ENCODE measurements at places on chromosomes 7 and 10. TPM values are rescaled to one million over a fixed set of nuclear protein-coding genes. Genes with fewer than 3 reads are reported as not detected.

RAPGEF5 gene
- total RNA-seq = 0.82 TPM

DNA sequence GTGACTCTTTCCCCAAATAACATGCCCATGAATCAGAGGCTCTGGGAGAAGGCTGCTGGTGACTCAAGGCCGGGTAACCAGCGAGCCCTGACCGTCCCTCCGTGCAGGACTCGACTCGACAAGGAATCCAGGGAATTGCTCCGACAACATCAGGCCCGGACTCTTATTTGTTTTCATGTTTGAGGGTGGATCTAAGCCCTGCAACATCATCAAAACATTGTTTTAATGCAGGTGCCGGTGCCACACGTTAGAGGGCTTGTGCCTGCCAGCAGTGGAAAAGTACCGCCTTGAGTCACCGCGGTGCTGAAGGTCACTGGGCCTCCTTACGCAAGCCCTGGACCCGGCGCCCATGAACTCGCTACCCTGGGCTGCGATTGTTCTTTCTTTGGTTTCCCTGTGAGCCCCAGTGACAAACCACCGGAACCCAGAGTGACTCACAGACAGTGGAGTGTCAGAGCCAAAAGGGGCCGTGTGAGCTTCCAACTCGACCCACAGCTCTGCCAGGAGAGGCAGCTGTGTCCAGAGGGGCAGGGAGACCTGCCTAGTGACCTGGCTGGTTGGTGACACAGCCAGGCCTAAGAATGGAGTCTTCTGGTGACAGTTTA, 139.4 kb upstream of the SHH start:
- no peak overlapping the region for H3K4me3 ChIP-seq
- no peak for DNase-seq
- H3K27ac ChIP-seq = no peak overlapping the region
- H3K4me1 ChIP-seq = no peaks in the 10 kb centered on the region
- H3K27me3 ChIP-seq = peaks cover 4% of the 10 kb centered on the region

GRCh38 chr10:80356563-80356988, at the start of the genes DYDC1 and DYDC2:
Gene DYDC1, minus strand, starts transcription at chr10:80356755. Its CDS starts 4,154 bp downstream, at chr10:80352601.
Gene DYDC2, plus strand, starts transcription at chr10:80356781. Its CDS starts 5,663 bp downstream, at chr10:80362444.
- peak; percentile 32 for DNase-seq
- peaks cover 2% of the 10 kb centered on the region for H3K4me1 ChIP-seq
- H3K36me3 ChIP-seq = no peaks in the 10 kb centered on the region
- peak within 1 kb of the TSS; percentile 67 for H3K4me3 ChIP-seq

DNA sequence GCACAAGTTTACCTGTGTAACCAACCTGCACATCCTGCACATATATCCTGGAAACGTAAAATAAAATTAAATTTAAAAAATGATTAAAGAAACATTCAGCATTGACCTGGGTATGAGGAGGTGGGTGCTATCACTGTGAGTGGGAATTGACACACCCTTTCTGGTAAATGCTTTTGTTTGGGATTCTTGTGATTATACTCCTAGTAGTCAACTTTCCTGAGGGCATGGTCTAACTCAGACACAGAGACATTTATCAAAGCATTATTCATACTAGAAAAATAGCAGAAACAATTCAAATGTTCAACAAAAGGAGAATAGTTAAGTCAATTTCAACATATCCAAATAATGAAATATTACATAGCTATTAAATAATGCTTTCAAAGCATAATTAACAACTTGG, 44.2 kb downstream of the CNNM2 start:
- H3K4me3 ChIP-seq = no peak overlapping the region
- no peaks in the 10 kb centered on the region for H3K4me1 ChIP-seq
- no peaks in the 10 kb centered on the region for H3K36me3 ChIP-seq
- DNase-seq = no peak
- no peaks in the 10 kb centered on the region for H3K27me3 ChIP-seq

TSPAN15 gene
- total RNA-seq = 0.55 TPM

GRCh38 chr10:123619067-123619855, 46.9 kb upstream of the GPR26 start:
- H3K36me3 ChIP-seq = no peaks in the 10 kb centered on the region
- no peaks in the 10 kb centered on the region for H3K4me1 ChIP-seq
- no peak overlapping the region for H3K4me3 ChIP-seq
- no peak for DNase-seq

- no peak overlapping the region for H3K27ac ChIP-seq
- peaks cover 9% of the 10 kb centered on the region for H3K4me1 ChIP-seq
- no peaks in the 10 kb centered on the region for H3K36me3 ChIP-seq
- H3K27me3 ChIP-seq = peaks cover 10% of the 10 kb centered on the region
Observed at GRCh38 chr10:88041243-88042159, 178.1 kb downstream of the PTEN start.

DNA sequence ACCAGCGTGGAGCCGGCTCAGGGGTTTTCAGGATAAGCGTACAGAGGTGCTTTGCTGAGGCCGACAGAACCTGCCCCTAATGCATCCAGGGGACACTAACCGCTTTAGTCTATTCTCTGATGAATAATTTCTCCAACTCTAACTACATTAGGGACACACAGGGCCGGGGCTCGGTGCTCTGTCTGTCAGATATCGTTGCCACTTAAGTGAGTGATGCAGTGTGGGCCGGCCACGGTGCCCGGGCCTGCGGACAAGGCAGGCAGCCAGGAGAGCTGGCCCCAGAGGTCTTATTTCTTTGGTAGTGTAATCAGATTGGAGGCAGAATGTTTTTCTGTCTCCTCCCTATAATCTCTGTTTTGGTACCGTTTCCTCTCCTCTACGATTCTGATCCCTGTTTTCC, 62.7 kb downstream of the ADRA2A start:
- H3K27me3 ChIP-seq = peaks cover 16% of the 10 kb centered on the region
- no peak for DNase-seq
- no peaks in the 10 kb centered on the region for H3K4me1 ChIP-seq
- no peaks in the 10 kb centered on the region for H3K36me3 ChIP-seq

ADCYAP1R1 gene
- total RNA-seq = not detected

AKR1C8 gene
- not detected for total RNA-seq

- H3K36me3 ChIP-seq = peaks cover 12% of the 10 kb centered on the region
- H3K4me1 ChIP-seq = peaks cover 47% of the 10 kb centered on the region
Observed at GRCh38 chr7:105354383-105354782, 34.3 kb downstream of the SRPK2 start.

- H3K4me1 ChIP-seq = peaks cover 2% of the 10 kb centered on the region
- no peak for DNase-seq
- H3K36me3 ChIP-seq = no peaks in the 10 kb centered on the region
- no peak overlapping the region for H3K27ac ChIP-seq
- no peak overlapping the region for H3K4me3 ChIP-seq
Observed at GRCh38 chr10:3647074-3647473, 137.9 kb downstream of the KLF6 start.

CC2D2B gene
- total RNA-seq = 0.75 TPM

UTF1 gene
- total RNA-seq = 0.28 TPM

- no peak overlapping the region for H3K27ac ChIP-seq
- DNase-seq = no peak
- H3K36me3 ChIP-seq = no peaks in the 10 kb centered on the region
- no peak overlapping the region for H3K4me3 ChIP-seq
- H3K27me3 ChIP-seq = no peaks in the 10 kb centered on the region
- H3K4me1 ChIP-seq = no peaks in the 10 kb centered on the region
Observed at GRCh38 chr10:29039677-29040189, 249.1 kb upstream of the LYZL1 start.

DNA sequence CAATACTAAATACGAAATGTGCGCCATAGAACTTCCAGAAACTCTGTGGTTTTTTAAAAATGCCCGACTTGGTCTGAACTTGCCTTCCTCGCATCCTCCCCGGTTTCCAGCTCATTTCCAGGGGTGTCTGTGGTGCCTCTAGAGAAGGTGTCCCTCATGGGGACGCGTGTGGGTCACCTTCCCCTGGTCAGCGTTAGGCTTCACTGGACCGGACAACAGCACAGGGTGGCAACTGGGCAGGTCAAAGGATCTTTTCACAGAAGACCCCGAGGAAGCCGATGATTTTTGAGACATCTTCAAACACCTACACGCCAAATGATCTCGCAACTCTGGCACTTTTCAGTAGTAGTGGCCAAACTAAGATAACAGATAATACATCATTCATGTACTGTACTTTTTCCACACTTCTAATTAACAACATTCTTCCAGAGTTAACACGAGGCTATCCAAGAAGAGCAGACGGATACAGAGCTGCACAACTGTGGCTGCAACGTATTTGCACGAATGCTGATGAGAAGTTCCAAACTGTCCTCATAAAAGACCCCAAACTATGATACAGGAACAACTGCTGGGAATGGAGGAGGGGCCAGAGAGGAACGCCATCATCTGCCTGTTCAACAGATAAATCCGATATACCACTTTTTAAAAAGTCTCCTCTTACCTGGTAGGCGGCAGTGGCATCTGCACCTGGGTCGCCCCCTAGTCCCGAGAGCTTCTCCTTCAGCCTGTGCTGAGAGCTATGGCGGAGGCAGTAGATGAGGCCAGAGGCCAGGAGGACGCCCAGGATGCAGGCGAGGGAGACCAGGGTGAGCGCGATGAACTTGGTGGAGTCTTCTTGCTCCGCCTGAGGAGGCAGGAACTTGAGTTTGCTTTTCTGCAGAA, 345.5 kb downstream of the DNAJB6 start:
- H3K4me3 ChIP-seq = no peak overlapping the region
- peaks cover 4% of the 10 kb centered on the region for H3K36me3 ChIP-seq
- H3K27me3 ChIP-seq = peaks cover 80% of the 10 kb centered on the region
- DNase-seq = no peak

GRCh38 chr10:93745408-93746065, 12.2 kb upstream of the LGI1 start:
- H3K4me1 ChIP-seq = no peaks in the 10 kb centered on the region
- no peak for DNase-seq
- H3K27me3 ChIP-seq = peaks cover 9% of the 10 kb centered on the region
- no peak overlapping the region for H3K4me3 ChIP-seq
- no peak overlapping the region for H3K27ac ChIP-seq
